ENCODE measurements at places on chromosomes 5 and 9.

DNA sequence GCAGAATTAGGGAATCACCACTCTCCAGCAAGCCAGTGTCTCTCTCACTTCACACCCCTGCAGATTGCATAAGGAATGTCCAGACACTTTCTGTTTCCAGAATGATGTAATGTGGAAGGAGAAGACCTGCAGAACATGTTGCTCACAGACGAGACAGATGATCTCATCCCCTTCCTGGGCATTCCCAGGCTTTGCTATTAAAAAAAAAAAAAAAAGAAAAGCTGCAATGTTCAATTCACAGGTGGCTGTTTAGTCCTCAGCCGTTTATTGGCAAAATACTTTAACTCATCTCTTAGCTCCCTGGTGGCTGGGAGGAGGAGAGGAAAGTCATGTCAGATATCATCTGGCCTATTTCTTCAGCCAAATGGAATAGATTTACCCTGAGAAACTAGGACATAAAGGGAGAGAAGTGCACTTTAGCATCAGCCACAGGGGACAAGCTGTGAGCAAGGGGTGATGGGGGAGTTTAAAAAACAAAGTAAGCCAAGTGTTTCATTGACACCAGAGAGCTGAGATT is 95.9 kb upstream of the TNC start:
- DNase-seq: no peak

DNA sequence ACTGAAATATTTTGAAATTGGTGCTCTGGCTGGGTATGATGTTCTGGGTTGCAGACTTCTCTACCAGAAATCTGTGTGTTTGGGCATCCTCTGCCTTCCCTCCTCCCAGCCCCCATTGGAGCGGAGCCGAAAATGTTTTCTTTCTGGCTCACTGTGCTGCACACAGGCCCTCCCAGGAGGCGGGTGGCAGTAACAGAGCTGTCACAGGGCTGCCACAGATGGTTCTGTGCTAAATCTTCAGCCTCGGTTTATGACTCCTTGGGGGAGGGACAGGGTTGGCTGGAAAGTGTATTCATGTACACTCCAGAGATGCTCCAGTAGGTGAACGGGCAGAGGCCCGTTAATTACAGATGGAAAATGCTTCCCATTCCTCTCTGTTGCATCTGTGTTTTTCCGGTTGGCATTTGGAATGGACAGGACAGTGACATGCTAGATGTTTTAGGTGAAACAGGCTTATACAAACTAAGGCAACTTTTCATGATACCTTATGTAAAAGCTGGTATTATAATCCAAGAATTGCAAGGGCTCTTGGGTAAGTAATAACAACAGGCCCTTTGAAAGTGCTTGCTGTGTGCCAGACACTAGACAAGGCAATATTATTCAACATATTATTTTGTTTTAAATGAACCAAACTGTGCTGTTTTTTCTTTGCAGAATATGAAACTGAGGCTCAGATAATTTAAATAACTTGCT is 180.2 kb downstream of the ADCY2 start:
- DNase-seq: peak; percentile 46

DNA sequence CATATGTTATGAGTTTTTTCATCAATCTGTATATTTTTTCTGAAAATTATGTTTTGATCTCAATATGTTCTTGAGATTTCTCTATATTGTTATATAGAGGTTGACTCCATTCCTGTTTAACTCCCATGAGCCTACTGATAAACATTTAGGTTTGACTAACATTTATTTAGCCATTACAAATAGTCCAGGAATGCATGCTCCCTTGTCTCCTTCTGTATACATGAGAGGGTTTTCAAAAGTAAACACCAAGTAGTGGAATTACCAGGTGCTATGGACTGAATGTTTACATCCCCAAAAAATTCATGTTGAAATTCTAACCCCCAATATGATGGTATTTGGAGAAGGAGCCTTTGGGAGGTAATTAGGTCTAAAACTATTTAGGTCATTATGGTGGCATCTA is 3.5 kb upstream of the OR5C1 start:
- no peak for DNase-seq

- no peak for DNase-seq
Observed at GRCh38 chr5:52603778-52604554, 183.8 kb upstream of the ITGA1 start.

DNA sequence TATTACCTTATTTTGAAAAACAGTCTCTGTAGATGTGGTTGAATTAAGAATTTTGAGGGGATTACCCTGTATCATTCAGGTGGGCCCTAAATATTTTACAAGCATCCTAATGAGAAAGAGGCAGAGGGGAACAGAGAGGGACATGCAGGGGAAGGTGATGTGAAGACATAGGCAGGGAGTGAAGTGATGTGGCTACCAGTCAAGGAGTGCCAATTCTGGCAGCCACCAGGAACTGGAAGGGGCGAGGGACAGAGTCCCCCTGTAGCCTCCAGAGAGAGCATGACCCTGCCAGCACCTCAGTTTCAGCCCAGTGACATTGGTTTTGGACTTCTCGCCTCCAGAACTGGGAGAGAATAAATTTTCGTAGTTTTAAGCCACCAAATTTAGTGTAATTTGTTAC is 44.1 kb downstream of the PIP5K1B start:
- DNase-seq: no peak

- no peak for DNase-seq
Observed at GRCh38 chr5:151340004-151340403, 7.4 kb downstream of the SLC36A2 start.

DNA sequence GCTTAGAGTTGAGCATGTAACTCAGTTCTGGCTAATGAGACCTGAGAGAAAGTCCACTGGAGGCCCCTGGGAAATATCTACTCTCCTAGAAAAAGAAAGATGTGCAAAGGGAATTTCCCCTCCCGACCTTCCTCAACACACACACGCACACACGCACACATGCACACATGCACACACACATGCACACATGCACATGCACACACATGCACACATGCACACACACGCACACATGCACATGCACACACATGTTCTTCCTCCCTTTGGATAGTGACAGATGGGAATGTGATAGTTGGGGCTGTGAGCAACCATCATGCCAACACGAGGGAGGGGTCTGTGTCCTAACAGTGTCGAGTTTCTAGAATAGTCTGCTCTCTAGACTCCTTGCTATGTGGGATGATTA is 148.2 kb upstream of the EGFLAM start:
- no peak for DNase-seq

DNA sequence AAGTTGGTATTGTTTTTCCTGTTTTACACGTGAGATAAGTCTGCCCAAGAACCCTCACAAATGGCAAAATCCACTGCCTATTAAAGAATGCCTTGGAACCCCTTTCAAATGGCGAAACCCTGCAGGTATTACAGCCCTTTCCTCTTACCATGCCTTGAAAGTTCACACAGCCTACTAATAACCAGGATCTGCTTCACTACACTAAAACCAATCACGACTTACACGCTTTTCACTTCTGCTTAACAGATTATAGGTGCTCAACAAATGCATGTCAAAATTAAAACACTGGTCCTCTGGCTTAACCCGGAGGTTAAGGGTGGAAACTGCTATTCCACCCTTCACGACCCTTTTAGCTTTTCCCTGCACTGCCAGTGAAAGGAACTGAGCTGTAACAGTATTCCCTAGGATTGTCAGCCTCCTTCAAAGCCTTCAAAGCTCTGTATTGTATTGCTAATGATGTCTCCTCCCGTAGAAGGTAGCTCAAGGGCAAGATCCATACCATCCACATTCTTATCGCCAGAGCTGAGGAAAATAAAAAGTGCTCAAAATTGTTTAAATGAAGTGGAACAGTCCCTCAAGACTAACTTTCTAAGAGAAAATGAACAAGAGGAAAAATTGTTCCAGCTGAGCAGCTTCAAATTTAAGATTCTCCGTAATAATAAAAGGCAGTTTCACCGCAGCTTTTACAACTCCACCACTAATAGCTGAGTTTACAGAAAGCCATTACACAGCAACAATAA is 997 bp downstream of the AUH start:
- DNase-seq: no peak

DNA sequence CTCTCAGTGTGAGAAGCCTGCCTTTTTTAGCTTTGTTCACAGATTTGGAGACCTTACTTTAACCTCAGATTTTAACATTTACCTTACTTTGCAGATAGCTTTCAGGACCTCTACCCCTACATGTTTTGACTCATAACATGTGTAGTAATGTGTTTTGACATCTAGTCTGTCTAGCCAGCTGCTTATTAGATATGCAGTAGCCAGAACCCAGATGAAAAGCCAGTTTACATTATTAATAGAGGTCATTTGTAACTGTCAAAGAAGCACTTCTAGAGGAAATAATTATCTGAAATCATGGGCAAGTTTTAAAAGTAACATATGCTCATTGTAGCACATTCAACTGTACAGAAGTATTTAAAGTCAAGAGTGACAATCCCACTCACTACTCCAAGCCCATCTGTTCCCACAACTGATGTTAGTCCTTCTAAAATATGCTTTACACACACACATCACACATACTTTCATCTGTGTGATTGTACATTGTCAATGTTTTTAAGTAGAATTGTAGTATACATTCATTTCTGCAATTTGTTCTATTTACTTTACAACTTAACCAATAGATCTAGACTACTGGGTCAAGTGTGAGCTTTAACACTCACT is 71.8 kb upstream of the NIPAL4 start:
- no peak for DNase-seq

GRCh38 chr5:143166090-143166489 is 237.4 kb downstream of the NR3C1 start:
- no peak for DNase-seq

DNA sequence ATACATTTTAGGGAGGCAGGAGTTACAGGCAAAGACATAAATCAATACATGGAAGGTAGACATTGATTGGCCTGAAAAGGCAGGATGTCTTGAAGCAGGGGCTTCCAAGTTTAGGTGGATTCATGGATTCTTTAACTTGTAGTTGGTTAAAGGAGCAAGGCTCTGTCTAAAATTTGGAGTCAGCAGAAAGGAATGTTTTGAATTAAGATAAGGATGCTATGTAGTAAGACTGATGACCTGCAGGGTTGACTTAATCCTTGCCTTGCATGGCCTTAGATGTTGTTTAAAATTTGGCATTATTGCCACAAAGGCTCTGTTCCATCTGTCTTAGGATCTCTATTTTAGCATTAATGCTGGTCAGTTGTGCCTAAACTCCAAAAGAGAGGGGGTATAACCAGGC is 171.3 kb downstream of the C5orf15 start:
- no peak for DNase-seq

Data from occipital lobe (tissue), 3 donors.